Heart left ventricle (tissue), 16 donors: ENCODE measurements at places on chromosomes 3 and 15. TPM values are rescaled to one million over a fixed set of nuclear protein-coding genes. Genes with fewer than 3 reads are reported as not detected.

Gene WDR93
- total RNA-seq: not detected

DNA sequence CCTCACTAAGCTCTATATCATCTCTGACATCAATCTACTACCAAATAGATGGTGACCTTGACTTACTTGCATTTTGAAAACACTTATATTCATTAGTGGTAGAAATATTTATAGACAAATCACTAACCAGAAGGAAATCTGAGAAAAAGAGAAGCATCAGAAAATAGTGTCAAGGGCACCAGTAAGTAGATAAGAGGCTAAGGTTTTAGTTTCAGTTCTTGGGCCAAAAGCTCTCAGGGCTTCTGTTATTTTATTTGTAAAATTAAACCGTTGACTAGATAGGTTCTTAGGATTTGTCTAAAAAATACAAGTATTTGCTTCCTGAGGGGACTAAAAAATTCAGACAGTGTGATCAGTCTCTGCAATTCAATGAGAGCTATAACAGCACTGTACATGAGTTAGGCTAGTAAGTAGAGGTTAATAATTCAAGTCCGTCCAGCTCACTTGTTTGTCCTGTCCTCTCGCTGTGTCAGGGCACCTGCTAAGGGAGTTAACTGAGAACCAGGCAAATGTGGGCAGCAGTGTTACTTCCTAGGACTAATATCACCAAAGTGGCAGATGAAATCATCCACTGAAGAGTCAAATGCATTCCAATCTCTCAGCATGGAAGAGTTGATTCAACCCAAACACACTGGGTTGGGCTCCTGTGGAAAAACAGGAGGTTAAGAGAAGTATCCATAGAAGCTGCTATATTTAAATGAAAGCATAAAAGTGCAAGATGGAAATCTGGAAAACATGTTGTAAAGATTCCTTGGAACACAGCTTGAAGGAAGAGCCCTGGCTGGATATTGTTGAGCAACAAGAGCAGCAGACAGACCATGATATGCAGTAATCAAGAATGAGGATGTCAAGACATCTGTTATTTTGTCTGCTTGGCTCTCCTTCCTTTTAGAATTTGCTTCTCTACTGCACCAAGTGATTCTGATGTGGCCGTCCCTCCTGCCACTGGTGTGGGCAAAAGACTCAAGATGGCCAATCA, 134.9 kb upstream of the ZBTB20 start:
- DNase-seq: no peak

GRCh38 chr3:143751643-143752178, 96.6 kb downstream of the SLC9A9 start:
- DNase-seq: no peak

GRCh38 chr3:195565716-195566115, 18.0 kb downstream of the APOD start:
- no peak for DNase-seq

- DNase-seq: no peak
These were observed 44.8 kb upstream of the UBE2E1 start for GRCh38 chr3:23760871-23761373.

Gene SLITRK3
- total RNA-seq: not detected

GRCh38 chr15:36988947-36989346, 111.4 kb downstream of the MEIS2 start:
- DNase-seq: no peak

GRCh38 chr3:169255511-169255910, 408.0 kb downstream of the MECOM start:
- no peak for DNase-seq

- no peak for DNase-seq
These were observed 74.5 kb downstream of the LSM3 start for GRCh38 chr3:14253022-14253706.

DNA sequence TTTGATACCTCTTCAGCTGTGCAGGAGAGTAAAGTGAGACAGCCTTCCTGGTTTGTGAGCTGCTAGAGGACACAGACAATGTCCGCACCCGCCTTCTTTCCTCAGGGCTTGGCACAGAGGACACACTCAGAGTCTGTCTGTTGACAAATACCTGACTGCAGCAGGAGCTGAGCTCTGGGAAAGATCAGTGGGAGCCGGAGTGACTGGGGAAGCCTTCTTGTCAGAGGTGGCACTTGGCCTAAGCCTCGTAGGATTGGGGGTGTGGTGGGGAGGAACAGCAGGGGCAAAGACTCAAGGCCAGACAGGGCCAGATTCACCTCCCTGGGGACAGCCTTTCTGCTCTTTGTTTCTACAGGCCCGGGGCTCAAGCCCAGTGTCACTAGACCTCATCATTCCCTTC, 3.3 kb upstream of the IL17RC start:
- no peak for DNase-seq

Gene SIDT1
- total RNA-seq: 2.1 TPM

Gene KCNAB1
- 3.4 TPM for total RNA-seq

GRCh38 chr15:95439922-95440376, 890.6 kb upstream of the NR2F2 start:
- no peak for DNase-seq

DNA sequence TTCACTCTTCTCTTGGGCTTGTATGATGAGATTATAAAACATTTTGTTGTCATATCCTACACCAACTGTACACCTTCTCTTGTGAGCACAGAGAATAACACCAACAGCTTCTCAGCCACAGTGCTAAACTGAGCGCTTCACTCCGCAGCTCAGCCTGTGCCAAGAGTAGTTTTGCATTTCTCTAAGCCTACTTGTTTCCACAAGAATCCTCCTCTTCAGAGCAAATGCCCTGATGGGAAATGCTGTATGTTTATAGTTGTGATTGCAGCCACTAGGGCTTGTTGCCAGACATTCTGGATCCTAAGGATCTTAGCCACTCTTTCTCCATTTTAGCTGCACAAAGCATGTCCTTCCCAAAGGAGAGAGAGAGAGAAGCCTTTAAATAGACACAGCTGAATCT, 138.8 kb upstream of the PLXND1 start:
- DNase-seq: no peak

- DNase-seq: peak; percentile 71
These were observed 1.8 kb upstream of the SCN5A start for GRCh38 chr3:38651153-38651789.

Gene AHSG
- not detected for total RNA-seq

Gene CHDH
- 13.2 TPM for total RNA-seq

DNA sequence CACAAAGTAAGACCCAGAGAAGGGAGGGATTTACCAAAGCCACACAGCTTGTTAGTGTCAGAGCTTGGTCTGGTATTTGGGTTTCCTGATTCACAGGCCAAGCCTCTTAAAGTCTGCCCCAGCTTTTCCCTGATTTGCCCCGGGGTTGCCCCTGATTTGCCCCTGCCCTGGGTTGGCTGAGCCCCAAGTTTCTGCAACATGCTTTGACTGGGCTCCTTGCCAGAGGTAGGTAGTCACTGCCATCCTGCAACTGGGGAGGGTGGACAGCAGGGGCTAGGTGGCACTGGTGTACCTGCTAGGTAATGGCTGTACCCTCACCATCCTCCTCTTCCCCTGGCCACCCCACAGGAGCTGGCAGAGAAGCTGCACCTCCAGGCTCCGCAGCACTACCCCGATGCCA, 2.5 kb downstream of the MPI start:
- no peak for DNase-seq

- no peak for DNase-seq
These were observed 246.0 kb upstream of the CBLB start for GRCh38 chr3:106114848-106115247.

DNA sequence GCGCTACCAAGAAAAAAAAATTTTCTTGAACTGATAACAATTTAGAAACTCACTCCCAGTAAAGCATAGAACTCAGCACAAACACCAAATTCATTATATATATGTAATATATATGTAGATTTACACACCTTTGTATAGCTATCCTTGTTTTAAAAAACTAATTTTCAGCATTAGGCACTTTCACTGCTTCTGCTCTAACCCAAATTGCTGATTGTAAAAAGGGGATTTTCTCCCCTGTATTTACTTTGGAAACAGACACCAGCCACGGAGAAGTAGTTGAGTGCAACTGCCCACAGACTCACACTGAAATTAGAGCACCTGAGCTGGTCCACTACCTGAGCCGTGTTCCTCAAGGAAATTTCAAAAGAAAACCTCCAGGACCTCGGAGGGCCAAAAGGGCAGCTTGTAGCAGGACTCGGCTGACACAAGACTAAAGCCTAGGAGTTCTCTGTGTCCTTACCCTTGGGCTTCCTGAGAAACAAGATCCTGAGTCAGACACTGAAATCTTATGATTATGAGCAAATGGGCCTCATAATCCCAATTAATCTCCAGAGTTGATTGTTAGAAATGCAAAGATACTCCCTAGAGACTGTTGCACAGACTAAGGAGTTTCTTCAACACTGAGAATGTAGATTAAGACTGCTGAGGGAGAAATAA, 106.0 kb downstream of the TNIK start:
- no peak for DNase-seq
